Motor neuron (in vitro differentiated cells): ENCODE measurements at places on chromosomes 1 and 21. TPM values are rescaled to one million over a fixed set of nuclear protein-coding genes. Genes with fewer than 3 reads are reported as not detected.
A peak's percentile ranks its signal among the peaks of the same experiment; 100 is the strongest.

Gene C1orf116
- total RNA-seq = 0.15 and 0.22 TPM in 2 replicates

Gene REN
- 0.75 and 0.87 TPM in 2 replicates for total RNA-seq

Gene FAM167B
- total RNA-seq = 3.9 and 4.5 TPM in 2 replicates

Gene JAM2
- 11.2 and 14.3 TPM in 2 replicates for total RNA-seq

Gene HEYL
- 0.16 and 0.56 TPM in 2 replicates for total RNA-seq

Gene MCM3AP
- 79.2 and 99.3 TPM in 2 replicates for total RNA-seq

Gene KIF21B
- total RNA-seq = 80.9 and 82.2 TPM in 2 replicates

Gene TTC22
- 1.4 and 1.9 TPM in 2 replicates for total RNA-seq

Gene ANKRD34A
- 2.7 and 2.8 TPM in 2 replicates for total RNA-seq

Gene CYP4Z1
- total RNA-seq = 0.05 TPM in 1 of 2 replicates, not detected in the other

Gene LZIC
- 29.1 and 30.4 TPM in 2 replicates for total RNA-seq

Gene SMIM1
- 1.4 and 4.2 TPM in 2 replicates for total RNA-seq

Gene TSTD1
- 2.8 and 2.9 TPM in 2 replicates for total RNA-seq

Gene LAPTM5
- total RNA-seq = 0.87 and 1.3 TPM in 2 replicates

Gene ZSCAN20
- 6.7 and 7.5 TPM in 2 replicates for total RNA-seq

DNA sequence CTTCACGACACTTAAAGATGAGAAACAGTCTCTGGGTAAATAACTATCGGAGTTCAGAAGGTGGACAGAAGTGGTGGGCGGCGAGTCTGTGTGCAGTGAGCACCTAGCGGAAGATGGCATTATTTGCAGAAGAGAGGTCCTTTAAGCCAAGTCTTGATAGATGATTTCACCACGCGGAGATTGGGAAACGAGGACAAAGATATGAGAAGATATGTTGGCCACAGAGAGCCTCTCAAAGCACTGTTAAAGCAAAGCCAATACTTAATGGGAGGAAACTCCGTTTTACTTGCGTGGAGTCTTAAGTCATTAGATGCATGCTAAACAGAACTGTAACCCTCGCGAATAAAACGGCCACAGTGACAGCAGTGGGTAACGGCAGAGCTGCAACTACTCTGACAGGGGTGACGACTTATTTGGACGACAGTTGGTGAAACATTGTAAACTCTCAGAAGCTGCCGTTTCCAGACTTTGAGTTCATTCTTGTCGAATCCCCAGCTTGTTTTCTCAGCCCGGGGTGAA lies 577 bp upstream of the CEP350 start:
- peak; percentile 20 for ATAC-seq

DNA sequence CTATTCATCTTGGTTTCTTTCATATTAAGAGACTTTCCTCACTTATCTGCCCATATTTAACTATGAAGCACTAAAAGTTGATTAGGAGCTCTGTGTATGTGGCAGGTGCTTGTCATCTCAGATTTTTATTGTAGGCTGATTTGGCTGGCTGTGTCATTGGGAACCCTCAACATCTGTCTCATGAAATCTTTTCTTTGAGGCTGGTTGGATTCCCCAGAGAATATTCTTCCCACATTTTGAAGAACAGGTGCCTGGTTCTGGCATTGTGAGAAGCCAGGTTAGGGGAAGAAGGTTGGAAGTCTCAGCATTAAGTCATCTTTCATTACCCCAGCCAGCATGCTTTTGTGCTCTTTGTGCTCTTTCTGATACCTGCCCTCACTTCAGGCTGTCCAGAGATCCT lies 37.1 kb downstream of the EEIG2 start:
- no peak for ATAC-seq

DNA sequence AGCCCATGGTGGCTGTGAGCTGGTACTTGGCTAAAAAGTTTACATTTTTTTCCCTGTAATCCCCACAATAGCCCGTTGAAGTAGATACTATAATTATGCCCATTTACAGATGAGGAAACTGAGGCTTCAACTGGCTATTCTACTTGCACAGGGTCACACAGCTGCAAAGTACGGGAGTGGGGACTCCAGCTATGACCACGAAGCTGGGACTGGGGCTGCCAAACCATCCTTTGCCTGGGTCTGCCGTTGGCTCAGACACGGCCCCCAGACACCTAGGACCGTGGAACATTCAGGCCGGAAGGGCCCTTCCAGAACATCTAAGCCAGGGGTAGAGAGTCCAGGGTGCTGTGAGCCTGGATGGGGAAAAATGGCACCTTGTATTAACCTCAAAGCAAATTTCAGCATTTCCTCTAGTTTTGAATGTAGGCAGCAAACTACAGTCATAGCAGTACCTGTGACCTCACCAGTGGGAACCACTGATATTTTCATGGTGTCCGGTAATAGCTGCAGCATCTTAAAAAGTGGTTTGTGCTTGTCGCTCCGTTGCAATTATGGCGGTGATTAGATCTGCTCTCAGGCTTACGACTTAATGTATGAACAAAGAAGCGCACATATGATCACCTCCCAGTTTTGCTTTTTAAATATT lies 4.3 kb downstream of the TP73 start:
- no peak for ATAC-seq

DNA sequence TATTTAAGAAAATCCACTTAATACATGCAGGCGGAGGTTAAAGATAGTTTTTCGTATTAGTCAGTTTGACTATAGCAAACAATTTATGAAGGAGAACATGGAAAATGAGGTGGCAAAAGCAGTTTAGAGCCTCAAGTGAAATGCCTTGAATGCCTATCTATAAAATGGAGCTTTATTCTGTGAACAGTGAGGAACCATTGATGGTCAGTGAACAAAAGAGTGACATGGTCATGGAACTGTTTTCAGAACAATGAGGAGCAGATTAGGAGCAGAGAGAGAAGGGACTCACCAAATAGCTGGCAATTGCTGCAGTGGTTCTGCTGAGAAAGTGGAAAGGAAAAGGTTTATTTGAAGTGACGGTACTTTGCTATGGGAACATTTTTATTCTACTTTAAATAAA lies 299.8 kb downstream of the DUSP10 start:
- no peak for ATAC-seq

GRCh38 chr1:33820804-33821203 lies 43.1 kb upstream of the HMGB4 start:
- ATAC-seq = no peak

- ATAC-seq = peak; percentile 39
Measured at GRCh38 chr1:162561616-162562469, at the start of gene UAP1. UAP1 (plus strand) TSS chr1:162561722; CDS start chr1:162566069, 4,347 bp downstream.

DNA sequence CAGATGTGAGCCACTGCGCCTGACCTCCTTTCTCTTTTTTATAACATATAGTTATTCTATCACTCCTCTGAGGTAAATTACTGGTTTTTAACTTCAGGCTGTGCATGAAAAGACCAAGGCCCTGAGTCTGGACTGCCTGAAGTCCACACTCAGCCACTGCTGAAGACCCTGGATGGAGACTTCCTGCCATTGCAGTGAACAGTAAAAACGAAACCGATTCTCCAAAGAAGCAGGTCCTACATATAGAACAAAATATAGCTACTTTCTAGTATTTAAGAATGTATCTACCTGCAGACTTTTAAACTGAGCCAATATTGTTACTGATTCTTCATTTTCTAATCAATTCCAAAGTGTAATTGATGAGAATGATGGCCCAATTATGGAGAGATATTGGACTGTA lies 232.8 kb downstream of the CHRM3 start:
- ATAC-seq = no peak

DNA sequence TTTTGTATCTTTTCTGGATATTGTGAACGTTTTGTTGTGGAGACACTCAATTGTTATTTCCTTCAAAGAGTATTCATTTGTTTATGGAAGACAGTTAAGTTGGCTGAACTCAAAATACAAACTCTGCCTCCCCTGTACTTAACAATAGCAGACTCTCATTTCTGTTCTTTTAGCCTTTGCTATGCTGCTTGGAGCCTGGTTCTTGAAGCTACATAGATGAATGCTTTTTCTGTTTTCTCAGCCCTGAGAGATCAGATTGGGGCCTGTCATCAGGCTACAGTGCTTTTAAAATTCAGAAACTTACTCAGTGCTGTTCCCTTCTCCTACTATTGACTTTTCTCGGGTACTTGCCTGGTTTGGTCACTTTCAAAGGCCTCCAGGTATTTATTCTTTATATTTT lies 215.7 kb upstream of the LYPLAL1 start:
- no peak for ATAC-seq

DNA sequence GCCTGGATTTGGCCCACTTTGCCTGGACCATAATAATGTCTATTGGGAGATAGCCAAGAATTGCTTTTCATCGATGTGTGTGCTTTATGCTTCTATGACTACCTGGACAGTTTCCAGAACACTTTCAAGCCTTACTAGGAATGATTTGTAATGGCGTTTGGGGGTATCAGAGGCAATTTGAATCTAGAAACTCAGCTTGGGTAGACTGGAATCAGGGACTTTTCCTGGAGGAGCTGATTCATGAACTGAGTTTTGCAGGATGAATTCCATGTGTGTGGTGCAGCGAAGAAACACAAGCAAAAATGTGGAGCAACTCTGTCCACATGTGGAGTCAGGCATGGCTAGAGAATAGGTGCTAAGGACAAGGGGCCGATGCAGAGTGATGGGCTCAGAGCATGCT lies 11.9 kb upstream of the TMEM61 start:
- no peak for ATAC-seq

GRCh38 chr1:61925591-61926298 lies 183.5 kb downstream of the PATJ start:
- ATAC-seq = peak; percentile 51

GRCh38 chr1:36094621-36095061 lies 5.9 kb downstream of the ADPRS start:
- ATAC-seq = peak; percentile 76

- no peak for ATAC-seq
Measured at GRCh38 chr1:89939059-89939570, 55.8 kb upstream of the ZNF326 start.

GRCh38 chr1:53388963-53389362 lies 61.1 kb upstream of the LRP8 start:
- ATAC-seq = no peak

DNA sequence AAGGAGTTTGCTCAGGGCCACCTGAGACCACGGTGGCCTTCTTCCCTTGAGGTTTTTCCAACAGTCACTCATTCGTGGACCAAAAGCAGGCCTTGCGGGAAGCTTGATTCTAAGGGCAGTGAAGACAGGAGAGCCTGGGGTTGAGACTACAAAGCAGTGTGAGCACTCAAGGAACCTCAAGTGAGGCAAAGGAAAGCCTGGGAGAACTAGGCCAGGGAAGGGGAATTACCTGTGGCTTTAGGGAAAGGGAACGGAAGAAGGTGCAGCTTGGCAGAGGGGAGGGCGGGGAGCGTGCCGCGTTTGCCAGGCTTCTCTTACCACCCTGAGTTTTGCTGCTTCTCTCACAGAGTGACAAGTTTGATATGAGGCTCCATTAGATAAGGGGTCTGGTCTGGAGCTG lies 114.3 kb downstream of the DHRS3 start:
- ATAC-seq = no peak

- ATAC-seq = no peak
Measured at GRCh38 chr1:222716393-222716792, 4.0 kb downstream of the BROX start.

DNA sequence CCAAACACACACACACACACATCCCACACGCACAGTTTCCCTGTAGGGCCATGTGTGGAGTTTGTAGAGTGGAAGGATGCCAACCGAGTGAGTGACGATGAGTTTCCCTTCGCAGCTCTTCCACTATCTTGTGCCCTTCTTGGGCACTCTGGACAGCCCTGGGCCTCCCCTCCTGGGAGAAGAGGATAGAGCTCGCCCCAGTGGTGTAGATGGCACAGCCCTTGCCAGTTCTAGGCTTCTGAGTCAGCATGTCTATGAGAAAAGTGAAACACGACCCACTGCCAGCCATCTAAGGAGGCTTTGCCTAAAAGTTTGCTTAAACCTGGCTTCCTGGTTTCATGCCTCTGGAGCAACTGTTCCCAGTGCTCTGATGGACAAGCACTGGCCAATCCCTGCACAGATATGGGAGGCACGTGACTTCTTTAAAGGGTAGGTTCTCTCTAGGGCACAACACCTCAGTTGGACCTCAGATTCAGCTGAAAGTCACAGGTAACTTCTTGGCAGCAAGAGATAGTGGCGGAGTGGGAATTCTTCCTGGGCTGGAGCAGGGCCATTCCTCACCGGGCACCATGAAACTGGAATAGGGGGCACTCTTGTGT lies 195.9 kb upstream of the GALNT2 start:
- ATAC-seq = no peak

GRCh38 chr1:172845371-172845770 lies 186.5 kb downstream of the FASLG start:
- no peak for ATAC-seq

GRCh38 chr1:198969981-198970380 lies 331.1 kb downstream of the PTPRC start:
- ATAC-seq = no peak

DNA sequence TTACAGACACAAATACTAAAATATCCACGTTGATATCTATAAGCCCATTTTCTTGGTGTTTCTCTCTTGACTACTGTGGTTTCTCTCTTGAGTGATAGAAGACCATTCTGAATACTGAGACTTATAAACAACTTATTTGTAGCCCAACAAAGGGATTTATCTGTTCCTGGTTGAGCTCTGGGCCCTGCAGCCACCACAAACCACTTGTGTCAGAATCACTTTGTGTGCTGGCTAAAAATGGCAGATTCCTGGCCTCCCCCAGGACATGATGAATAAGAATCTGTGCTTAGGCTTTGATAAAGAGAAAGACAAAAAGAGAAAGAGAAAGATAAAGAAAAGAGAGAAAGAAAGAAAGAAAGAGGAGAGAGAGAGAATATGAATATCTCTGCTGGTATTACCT lies 18.9 kb upstream of the MCOLN2 start:
- ATAC-seq = no peak
